GM13977 (cell line): ENCODE measurements at places on chromosomes 4 and X.
A peak's percentile ranks its signal among the peaks of the same experiment; 100 is the strongest.

DNA sequence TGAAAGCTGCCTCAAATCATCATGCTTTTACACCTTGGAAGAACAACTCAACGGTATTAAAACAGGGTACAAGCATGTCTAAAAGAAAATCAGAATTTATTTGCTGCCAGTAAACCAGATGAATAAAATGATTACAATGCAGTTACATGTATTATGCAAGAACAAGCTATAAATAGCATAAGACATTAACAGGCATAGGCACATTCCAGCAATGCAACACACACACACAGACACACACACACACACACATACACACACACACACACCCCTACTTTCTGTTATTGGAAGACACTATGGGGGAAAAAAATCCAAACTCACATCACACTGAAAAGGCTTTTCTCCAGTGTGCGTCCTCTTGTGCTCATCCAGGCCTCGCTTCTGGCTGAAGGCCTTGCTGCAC lies 212.5 kb downstream of the PRDM5 start:
- DNase-seq: no peak

DNA sequence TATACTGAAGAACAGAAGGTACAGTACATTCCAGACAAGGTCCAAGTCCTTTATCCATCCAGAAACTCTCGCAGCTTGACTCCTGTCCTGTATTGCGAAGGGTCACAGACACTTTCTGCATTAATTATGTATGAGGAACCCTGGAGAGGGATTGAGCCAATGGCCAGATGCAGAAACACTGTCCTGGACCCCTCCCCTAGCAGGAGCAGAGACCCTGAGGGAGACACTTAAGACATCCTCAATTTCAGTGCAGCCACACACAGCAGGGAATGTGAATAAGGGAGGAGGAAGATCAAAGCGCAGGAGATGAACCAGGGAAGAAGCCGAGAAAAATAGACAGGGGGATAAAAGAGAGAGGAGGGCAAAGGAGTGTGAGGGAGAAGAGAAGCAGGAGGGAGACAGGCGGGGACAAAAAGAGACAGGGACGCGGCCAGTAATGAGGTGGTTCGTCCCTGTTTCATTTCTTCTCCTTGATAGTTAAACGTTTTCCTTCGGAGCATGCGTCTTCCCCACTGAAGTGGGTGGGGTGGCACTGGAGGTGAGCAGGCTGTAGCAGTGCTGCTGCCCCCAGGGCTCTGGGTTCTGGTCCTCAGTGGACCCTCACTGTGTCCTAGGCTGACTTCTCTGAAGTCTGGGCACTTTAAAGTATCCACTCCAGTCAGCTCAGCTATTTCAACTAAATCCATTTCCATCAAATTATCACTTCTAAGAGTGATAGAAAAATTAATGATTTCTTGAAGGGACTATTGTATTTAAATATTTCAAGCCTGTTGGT lies 356.4 kb upstream of the NOCT start:
- DNase-seq: no peak

GRCh38 chr4:180434131-180434895 lies 1808.9 kb upstream of the TENM3 start:
- no peak for DNase-seq

DNA sequence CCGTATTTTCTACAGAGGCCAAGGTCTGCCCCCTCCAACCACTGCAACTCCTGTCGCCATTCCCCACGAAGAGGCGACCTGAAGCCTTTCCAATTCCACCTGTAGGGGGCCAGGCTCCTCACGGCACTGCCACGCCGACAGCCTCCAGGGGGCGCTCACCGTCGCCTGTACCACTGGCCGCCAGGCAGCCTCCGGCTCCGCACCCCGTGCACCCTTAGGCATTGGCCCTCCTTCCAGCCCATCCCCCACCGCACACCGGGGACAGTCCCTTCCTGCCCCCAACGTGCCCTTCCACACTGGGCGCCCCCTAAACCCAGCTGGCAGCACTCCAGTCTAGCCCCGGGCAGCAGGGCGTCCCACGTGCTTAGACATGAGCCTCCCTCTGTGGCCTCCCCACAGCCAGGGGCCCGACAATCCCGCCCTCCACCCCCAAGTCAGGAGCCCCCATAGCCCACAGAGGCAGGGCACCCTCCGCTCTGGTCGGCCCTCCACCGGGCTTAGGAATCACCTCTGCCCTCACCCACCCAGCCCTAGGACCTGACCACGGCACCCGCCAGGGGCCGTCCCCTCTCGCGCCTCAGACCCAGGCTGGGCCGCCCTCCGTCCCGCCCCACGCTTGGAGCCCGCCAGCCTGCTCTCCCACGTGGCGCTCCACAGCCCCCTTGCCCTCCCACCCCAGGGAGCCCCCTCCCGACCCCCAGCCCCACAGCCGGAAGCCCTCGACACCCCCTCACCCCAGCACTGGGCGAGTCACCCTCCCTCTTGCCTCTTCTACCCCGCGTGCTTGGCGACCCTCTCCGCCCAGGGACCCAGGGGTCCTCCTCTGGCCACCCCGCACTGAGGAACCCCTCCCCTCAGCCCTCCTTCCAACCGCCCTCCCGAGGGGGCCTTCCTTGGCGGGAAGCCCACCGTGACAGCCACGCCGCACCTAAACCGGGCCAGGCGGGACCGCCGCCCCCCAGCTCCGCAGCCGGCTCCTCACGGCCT lies 711 bp downstream of the PNMA6E start:
- DNase-seq: peak; percentile 88

DNA sequence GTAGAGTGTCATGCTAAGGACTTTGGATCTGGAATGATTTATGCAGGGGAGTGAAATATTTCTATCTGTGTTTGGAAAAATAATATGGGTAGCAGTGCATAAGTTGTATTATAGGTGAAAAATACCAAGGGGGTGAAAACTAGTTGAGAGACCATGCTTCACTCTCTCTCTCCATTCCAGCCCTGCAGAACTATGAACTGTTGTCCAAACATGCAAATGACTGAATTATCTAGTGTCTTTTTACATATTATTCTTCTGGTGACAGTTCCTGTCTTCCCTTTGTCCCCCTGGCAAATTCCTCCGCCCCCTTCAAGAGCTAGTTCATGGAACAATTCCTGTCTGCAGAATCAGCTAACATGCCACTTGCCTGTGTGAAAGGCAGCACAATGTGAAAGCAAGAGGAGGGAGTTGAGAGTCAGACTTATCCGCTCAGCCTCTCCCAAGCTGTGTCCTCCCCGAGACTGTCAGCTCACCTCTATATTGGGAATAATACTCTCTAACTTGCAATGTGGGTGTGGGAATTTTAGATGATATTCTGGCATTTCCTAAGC lies 2.3 kb downstream of the PF4 start:
- DNase-seq: no peak

- no peak for DNase-seq
These were observed 154.6 kb downstream of the FMR1NB start for GRCh38 chrX:148135738-148136137.

GRCh38 chr4:76568262-76568661 lies 133.2 kb downstream of the SHROOM3 start:
- no peak for DNase-seq

GRCh38 chr4:142582340-142582739 lies 263.8 kb downstream of the INPP4B start:
- DNase-seq: no peak

DNA sequence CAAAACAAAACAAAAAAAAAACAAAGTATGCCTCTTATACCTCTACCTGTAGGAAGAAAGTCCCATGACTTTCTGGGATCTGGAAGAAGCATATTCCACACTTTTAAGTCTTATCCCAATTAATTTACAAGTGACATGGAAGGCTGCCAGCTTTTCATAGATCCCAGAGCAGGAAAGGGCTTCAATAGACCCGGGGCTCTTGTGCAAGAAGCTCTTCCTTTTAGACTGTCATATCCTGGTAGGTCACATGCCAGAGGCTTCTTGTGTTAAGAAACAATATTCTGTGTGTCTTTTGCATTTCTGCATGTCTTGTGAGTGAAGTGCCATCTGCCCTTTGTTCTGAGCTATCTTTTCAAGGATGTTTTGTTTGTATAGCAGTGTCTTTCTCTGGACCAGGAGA lies 84.4 kb upstream of the PHOX2B start:
- DNase-seq: no peak
